Jurkat, Clone E6-1 (cell line): ENCODE measurements at places on chromosomes 6 and 20.

DNA sequence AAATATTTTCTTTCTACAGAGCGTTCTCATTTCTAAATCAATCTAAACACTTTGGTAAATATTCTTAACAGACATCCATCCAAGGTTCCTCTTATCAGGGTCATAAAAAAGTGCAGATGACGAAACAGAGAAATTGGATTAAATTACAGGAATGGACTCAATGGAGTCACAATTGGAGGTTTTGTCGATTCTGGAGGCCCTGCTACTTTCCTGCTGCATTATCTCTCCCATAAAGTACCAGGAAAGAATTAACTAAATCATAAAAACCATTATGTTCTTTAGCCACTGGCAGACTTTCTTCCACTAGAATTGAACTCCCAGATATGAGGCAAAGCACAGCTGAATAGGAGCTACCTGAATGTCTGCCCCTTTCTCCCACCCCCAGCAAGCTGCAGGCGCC, 610.6 kb downstream of the HDGFL1 start:
- DNase-seq, result no peak

DNA sequence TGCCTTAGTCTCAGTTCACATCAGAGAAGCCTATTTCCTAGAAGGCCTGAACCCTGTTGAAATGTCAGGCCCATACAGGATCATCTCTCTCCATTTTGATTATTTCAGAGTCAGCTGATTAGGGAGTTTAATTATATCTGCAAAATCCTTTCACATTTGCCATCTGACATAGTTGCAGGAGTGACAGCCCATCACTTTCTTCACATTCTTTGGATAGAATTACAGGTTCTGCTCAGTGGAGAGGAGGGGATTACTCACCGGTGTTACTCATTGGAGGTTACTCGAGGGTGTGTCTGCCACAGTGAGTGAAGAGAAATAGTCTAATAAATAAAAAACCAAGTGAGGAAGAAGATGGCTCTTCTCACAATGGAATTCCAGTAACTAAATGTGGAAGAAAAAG, 216.8 kb downstream of the TMEM242 start:
- no peak for DNase-seq

GRCh38 chr20:54132612-54133433, 41.0 kb downstream of the CYP24A1 start:
- DNase-seq, result no peak

GRCh38 chr6:159532155-159532554, 160.9 kb downstream of the SOD2 start:
- no peak for DNase-seq
